ENCODE measurements at places on chromosomes 2 and 18.

DNA sequence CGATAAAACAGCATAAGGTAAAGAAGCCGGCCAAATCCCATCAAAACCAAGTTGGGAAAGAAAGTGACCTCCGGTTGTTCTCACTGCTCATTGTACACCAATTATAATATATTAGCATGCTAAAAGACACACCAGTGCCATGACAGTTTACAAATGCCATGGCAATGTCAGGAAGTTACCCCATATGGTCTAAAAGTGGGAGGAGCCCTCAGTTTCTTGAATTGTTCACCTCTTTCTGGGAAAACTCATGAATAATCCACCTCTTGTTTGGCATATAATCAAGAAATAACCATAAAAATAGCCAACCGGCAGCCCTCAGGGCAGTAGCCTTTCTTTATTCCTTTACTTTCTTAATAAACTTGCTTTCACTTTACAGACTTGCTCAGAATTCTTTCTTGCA is 544.9 kb upstream of the SETBP1 start:
- no peak for DNase-seq

DNA sequence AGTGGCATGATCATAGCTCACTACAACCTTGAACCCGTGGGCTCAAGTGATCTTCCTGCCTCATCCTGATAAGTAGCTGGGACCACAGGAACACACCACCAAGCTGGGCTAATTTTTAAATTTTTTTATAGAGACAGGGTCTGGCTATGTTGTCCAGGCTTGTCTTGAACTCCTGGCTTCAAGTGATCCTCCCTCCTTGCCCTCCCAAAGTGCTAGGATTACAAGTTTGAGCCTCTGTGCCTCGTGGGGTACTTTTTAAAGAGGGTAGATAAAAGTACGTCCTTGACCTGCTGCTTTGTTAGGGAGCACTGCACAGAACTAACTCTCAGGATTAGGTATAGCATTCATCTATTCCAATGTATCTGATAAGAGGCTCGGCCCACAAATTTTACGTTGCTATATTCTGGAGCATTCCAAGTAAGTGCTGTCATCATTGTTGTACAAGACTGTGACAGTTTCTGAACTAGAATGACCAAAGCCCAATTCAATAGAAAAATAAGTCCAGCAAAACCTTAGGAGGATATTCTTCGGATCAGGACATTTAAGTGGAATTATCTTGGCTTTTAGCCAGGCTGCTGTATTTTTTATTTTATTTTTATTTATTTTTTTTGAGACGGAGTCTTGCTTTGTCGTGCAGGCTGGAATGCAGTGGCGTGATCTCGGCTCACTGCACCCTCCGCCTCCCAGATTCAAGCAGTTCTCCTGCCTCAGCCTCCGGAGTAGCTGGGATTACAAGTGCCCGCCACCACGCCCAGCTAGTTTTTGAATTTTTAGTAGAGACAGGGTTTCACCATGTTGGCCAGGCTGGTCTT is 4.1 kb downstream of the MTCL1 start:
- DNase-seq: no peak

GRCh38 chr2:125684932-125685331 is 971.0 kb upstream of the GYPC start:
- DNase-seq: no peak

DNA sequence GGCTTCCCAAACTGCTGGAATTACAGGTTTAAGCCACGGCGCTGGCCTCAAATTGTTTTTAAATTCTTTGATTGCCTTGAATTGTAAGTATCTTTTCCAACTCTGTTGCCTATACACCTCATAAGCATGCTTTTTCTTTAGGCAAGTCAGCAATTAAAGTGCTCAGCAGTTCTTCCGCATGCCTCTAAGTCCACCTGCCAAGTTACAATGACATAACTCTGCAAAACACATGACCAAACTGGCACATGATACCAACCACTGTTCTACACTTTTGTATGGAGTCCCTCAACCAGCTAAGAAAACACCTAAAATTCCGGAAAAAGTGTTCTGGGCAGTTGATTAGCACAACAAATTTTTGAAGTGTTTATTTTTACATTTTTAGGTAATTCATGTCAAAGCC is 5.1 kb downstream of the TXNL4A start:
- no peak for DNase-seq

- no peak for DNase-seq
These were observed 144.6 kb upstream of the CAVIN2 start for GRCh38 chr2:191991442-191991841.

DNA sequence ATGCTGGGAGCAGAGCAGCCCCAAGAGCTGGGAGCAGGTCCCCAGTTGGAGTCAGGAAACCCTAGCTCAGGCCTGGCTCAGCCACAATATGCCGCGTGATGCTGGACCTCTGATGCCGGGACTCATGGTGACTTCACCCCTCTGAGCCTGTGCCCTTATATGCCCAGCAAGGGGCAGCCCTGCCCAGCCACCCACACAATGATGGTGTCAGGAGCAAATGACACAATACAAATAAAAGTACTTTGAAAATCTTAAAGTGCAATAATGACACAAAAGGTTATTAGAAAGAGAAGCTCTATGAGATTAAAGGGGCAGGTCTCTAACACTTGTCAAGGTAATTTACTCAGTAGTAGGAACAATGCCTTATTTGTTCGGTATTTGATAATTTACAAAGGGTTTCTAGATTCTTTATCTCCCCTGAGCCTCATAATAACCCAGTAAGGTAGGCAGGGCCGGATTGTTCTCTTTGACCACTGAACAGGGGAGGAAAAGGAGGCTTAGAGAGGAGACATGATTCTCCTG is 18.3 kb upstream of the KIF3C start:
- DNase-seq: no peak

DNA sequence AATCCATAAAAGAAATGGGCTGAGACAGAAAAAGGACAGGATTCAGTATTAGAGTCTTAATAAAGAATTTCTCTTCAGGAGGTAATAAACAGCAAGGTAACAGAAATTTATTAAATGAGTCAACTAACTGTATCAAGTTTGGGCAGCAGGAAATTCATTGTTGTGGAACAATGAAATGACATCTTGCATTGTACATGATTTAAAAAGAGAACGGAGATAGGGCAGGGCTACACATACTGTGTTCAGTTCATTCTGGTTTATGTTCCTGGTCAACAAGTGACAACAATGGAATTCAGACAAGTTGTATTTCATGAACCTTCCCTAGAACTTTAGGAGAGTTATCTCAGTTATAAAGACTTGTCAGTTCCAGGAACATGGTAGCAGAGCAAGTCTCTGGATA is 961.3 kb downstream of the SOCS6 start:
- DNase-seq: no peak

DNA sequence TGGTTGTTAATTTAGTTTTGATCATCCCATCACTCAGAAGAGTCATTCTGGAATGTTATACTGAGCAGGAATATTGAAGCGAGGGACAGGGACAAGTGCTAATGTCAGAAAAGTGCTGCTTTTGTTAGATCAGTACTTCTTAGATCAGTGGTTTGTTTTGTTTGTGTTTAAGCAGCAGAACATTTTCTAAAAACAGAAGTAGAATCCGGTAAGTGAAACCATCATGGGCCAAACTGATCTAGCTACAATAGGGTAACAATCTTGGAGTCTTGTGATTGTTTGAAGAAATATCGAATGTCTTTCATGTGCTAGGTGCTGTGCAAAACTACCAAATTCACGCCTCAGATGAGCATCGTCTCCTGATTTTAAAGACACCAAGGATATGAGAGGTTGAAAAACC is 45.1 kb upstream of the SEC11C start:
- no peak for DNase-seq

- DNase-seq: no peak
These were observed 122.1 kb downstream of the TMEM17 start for GRCh38 chr2:62383846-62384245.

GRCh38 chr2:181585732-181586131 is 71.2 kb downstream of the CERKL start:
- DNase-seq: no peak

- no peak for DNase-seq
These were observed 259.4 kb downstream of the ANAPC1 start for GRCh38 chr2:111624411-111625156.

GRCh38 chr2:81206216-81206615 is 901.7 kb upstream of the LRRTM1 start:
- no peak for DNase-seq

DNA sequence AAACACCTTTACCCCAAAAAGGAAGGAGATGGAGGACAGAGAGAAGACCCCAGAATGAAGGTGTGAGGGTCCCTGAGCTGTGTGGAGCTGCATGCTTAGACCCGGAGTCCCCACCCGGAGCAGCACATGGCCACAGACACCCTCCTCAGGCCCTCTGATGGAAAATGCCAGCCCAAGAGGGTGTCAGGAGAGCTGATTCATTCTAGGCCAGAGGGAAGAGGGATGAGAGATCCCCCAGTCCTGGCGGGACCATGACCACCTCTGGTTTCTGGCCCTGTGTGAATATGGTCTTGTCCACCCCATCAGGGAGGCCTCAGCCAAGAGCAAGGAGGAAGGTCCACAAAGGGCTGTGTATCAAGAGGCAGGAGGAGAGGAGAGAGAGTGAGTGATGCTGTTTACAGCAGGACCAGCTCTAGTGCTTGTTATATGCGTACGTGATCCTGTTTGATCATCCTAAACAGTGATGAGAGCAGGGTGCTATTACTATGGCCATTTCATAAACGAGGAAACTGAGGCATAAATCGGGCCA is 186.6 kb upstream of the HAAO start:
- no peak for DNase-seq

- no peak for DNase-seq
These were observed 231.7 kb downstream of the KLHL29 start for GRCh38 chr2:23616630-23617029.

DNA sequence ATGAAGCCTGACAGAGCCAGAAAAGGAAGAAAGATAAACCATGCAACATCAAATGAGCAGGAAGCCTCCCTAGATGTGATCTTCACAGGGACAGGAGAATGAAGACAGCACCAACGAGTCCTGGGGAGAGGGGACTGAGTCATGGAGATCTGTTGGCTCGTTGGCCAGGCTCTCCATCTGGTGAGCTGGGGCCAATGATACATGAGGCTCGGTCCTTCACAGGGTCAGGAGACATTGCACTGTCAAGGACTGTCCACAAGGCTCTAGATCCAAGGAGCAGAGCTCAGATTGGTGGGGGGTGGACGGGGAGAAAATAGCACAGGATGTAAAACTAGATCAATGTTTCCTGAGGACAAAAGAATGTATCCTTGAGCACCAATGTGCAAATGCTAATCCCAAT is 735 bp downstream of the CD207 start:
- no peak for DNase-seq

- DNase-seq: no peak
These were observed 106.7 kb downstream of the MYO1B start for GRCh38 chr2:191351921-191352320.

DNA sequence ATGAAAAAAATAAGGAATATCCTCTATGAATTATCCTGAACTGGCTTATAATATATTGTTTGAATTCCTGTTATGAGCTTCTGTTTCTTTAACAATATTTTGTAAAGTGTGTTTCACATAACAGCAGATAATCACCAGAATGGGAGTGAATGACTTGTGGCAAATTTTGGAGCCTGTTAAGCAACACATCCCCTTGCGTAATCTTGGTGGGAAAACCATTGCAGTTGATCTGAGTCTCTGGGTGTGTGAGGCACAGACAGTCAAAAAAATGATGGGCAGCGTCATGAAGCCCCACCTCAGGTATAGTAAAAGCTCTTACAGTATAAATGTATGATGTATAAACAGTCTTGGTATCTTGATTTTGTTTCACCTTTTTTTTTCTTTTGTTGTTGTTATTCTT is 5.9 kb downstream of the GEN1 start:
- DNase-seq: no peak

GRCh38 chr2:47818777-47819176 is 35.8 kb downstream of the MSH6 start:
- no peak for DNase-seq

GRCh38 chr2:191811807-191812602 is 34.9 kb downstream of the CAVIN2 start:
- no peak for DNase-seq

- DNase-seq: no peak
These were observed 1.3 kb downstream of the CDCA7 start for GRCh38 chr2:173355866-173356508.

GRCh38 chr2:176621350-176621749 is 352.1 kb downstream of the MTX2 start:
- no peak for DNase-seq

DNA sequence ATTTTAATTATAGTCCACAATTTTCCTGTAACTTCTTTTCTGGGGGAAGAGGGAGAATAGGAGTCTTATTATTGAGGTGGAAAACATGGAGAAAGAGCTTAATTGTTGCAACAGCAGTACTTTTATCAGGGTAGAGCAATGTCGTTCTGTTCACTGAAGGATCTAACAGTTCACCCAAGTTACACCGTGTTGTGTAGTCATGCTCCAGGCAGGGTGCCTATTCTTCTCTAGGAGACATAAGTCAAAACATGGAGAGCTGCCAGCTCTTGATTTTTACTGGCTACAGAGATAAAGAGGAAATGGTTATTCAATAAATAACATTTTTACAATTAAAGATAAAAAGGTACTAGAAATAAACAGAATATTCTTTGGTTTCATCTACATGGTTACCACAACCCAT is 594.3 kb upstream of the NETO1 start:
- no peak for DNase-seq

GRCh38 chr18:48227206-48227605 is 182.0 kb downstream of the ZBTB7C start:
- no peak for DNase-seq

GRCh38 chr2:33030326-33030725 is 83.6 kb downstream of the LTBP1 start:
- no peak for DNase-seq
